ENCODE measurements at places on chromosomes 3 and 15.

GRCh38 chr15:28933710-28934445, 48.1 kb downstream of the APBA2 start:
- no peak for DNase-seq

GRCh38 chr15:27249046-27249759, 278.2 kb downstream of the GABRG3 start:
- DNase-seq: no peak

GRCh38 chr3:63995086-63995485, 28.2 kb downstream of the PSMD6 start:
- no peak for DNase-seq

DNA sequence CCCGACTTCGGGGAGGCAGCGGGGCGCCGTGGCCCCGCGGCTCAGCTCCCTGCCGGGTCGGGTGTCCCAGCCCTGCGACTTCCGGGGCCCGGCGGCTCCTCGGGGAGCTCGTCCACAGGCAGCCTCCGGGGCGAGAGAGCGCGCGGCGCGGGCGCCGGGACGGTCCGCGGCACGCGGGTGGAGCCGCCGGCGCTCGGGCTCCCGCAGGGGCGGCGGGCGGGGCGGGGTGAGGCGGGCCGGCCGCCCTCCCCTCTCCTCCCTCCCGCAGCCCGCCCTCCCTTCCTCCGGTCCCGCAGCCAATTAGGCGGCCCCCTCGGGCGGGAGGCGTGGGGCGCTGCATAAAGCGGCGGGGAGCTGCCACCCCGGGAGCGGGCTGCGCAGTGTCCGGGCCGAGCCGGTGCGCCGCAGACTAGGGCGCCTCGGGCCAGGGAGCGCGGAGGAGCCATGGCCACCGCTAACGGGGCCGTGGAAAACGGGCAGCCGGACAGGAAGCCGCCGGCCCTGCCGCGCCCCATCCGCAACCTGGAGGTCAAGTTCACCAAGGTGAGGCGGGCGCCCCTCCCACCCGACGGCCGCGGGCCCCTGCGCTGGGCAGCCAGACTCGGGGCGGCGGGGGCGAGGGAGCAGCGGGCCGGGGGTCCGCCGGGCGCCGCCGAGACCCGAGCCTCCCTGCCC, at the start of gene ALDH1A3:
ALDH1A3 (plus strand) TSS at position 368 of the 675 bp plus-strand sequence; CDS start at position 445, 77 bp downstream.
- DNase-seq: no peak

- peak; percentile 31 for DNase-seq
Measured at GRCh38 chr3:50445919-50446318, 57.5 kb downstream of the CACNA2D2 start.
